ENCODE measurements at places on chromosomes 2 and 18.

DNA sequence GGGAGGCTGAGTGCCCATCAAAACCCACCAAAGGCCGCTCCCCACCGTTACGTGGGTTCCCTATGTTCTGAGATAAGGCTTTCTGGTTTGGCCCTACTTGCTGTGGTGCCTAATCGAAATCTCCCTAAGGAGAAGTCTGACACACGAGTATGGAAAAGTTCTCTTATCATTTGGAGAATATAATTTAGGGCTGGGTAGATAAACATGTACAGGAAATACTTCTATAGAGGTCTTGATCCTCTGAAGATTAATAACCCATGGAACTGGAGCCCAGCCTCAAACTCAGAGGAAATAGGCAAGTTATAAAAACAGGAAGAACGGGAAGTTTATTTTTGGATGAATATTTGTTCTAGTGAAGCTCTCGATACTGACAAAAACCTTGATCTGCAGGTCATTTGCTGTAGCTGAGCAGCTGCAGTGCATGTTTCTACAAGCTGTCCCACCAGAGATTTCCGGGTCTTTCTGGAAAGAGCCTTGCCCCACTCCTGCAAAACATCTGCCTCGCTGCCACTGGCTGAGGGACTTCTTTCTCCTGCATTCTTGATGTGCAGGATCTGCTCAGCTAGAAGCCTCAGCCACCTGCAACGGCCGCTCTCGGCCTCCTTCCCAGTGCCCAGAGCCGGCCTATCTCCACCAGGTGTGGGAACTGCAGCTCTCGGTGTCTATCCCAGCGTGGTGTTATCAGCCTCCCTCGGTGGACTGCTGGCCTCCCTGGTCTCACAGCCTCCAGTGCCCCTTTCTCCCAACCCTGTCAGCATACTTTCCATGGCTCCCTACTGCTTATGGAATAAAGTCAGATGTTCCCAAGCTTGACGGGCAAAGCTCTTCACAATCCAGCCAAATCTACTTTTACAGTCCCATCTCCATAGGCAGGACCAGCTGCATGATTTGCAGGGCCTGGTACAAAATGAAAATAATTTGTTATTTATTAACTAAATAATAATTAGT is 48.6 kb downstream of the SPRED2 start:
- peak; percentile 37 for DNase-seq

GRCh38 chr2:71822463-71822862 is 325.2 kb downstream of the CYP26B1 start:
- DNase-seq, result no peak

GRCh38 chr2:171864357-171864985 is 29.6 kb downstream of the SLC25A12 start:
- DNase-seq, result no peak

DNA sequence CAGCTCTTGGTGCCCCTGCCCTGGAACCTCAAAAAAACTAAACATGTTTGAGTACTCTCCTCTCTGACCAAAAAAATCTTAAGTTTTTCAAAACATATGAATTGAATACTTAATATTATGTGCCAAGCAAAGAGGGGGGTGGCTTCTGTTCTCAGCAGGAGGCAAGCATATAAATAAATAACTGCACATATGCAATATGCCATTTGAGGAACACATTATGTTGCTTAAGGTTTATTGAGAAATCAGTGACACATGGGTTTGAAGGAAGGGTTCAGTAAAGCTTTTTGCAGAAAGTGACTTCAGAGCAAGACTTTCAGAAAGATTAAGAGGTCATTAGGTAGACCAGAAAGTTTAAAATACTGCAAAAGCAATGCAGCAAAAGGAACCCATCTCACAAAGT is 429.2 kb downstream of the TDRD15 start:
- DNase-seq, result no peak

DNA sequence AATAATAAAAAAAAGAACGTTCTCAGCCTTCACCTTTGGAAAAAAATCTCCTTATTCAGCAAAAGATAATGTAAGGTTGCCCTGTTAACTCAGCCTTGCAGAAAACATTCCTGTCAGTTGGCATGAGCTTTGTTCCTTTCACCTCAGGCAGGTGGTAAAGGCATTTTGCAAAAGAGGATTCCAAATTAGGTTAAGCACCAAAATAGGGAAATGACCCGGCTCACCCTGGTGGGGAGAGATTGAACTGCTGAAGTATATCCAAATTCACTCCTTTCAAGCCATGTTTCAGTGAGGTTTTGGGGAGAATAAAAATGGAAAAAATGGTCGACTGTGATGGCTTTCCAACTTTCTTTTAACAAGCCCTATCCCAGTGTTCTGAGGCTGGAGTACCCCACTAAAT is 1988.8 kb upstream of the PIK3C3 start:
- DNase-seq, result no peak

- DNase-seq, result no peak
These were observed 335.4 kb downstream of the DYSF start for GRCh38 chr2:71788601-71789240.

DNA sequence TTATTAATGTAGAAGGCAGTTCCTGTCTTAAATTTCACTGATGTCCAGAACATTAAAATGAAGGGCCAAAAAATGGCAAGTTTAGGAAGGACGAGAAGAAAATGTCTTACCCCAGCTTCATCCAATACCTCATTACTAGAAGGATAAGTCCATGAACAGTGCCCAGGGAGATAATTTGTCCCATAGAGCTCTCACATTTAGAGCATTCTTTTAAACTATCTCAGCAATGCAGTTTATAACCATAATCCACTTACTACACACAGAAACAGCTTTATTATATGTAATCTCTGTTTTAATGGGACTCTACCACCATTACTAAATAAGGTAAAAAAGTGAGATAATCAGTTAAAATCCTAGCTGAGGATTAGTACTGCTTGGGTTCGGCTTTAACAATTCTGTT is 142.5 kb downstream of the PARD3B start:
- DNase-seq, result no peak

GRCh38 chr18:46622999-46623398 is 34.0 kb downstream of the LOXHD1 start:
- DNase-seq, result peak; percentile 22

GRCh38 chr2:18077704-18078103 is 199.2 kb downstream of the KCNS3 start:
- DNase-seq, result peak; percentile 38

GRCh38 chr18:23528580-23529472 is 25.5 kb downstream of the RMC1 start:
- peak; percentile 74 for DNase-seq

GRCh38 chr2:12415536-12415935 is 301.2 kb upstream of the TRIB2 start:
- no peak for DNase-seq

GRCh38 chr18:7415081-7415894 is 151.8 kb upstream of the PTPRM start:
- DNase-seq, result peak; percentile 58

- no peak for DNase-seq
These were observed 35.5 kb upstream of the SP5 start for GRCh38 chr2:170679607-170680079.

GRCh38 chr2:139142252-139142880 is 362.2 kb upstream of the NXPH2 start:
- peak; percentile 35 for DNase-seq

DNA sequence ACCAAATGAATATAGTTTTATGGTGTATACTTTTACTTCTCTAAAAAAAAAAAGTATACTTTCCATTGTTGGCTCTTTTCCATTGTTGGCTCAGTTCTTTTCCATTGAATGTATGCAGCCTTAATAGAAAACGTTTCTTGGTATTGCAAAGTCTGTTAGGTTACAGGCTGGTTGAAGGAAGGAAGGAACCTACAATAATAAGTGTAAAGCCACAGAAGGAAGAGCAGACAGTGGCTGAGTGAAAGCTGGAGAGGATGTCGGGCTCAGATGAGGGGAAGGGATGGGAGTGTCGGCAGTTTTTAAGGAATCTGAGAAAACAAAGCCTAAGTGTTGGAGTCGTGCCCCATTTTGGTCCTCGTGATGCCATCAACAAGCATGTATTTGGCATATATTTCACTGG is 6.8 kb downstream of the COPS8 start:
- DNase-seq, result no peak

GRCh38 chr2:227411990-227412350 is 24.2 kb upstream of the SCYGR1 start:
- DNase-seq, result no peak

- no peak for DNase-seq
These were observed 172.0 kb upstream of the SIX3 start for GRCh38 chr2:44769349-44770011.

GRCh38 chr2:96205888-96206287 is 2.7 kb downstream of the STARD7 start:
- peak; percentile 85 for DNase-seq

GRCh38 chr2:112615051-112615450 is 30.6 kb downstream of the CHCHD5 start:
- no peak for DNase-seq

- peak; percentile 69 for DNase-seq
These were observed 384.5 kb downstream of the MTX2 start for GRCh38 chr2:176653479-176654443.

- no peak for DNase-seq
These were observed 95.3 kb upstream of the RNF152 start for GRCh38 chr18:61988100-61988499.

- DNase-seq, result no peak
These were observed 61.2 kb upstream of the ATL2 start for GRCh38 chr2:38438133-38438882.

DNA sequence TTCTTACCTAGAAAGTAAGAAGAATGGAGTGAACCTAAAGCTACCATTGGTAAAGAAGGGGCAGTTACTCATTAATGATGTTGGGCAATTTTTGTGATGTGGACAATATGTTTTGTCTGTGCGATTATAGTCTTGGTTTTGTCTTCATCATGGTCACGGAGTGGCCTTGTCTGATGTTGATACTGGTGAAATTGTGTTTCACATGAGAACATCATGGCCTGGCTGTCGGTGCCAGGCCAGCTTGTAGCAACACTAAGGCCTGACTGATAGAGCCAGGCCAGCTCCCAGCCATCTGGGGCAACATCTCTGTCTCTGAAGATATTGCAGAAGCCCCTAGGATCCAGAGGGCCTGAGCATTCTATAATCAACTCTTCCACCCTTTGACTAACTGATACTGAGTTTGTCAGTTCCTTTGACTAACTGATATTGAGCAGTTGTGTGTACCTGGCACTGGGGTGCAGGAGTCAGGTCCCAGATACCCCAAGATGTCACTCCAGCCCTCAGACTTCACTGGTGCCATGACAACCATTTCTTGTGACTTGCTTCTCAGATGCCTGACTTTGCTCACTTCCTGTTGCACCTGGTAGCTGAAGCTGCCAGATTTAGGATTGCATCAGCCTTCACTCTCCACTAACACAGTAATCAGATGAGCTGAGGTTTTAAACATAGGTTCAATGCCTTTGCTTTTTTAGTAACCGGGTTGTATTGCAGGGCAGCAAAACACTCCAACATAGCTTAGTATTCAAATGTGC is 62.5 kb downstream of the RPIA start:
- peak; percentile 52 for DNase-seq

- DNase-seq, result no peak
These were observed 5.5 kb upstream of the RMDN2 start for GRCh38 chr2:37919631-37920032.

- DNase-seq, result peak; percentile 15
These were observed 79.3 kb upstream of the SCN7A start for GRCh38 chr2:166573391-166573790.

DNA sequence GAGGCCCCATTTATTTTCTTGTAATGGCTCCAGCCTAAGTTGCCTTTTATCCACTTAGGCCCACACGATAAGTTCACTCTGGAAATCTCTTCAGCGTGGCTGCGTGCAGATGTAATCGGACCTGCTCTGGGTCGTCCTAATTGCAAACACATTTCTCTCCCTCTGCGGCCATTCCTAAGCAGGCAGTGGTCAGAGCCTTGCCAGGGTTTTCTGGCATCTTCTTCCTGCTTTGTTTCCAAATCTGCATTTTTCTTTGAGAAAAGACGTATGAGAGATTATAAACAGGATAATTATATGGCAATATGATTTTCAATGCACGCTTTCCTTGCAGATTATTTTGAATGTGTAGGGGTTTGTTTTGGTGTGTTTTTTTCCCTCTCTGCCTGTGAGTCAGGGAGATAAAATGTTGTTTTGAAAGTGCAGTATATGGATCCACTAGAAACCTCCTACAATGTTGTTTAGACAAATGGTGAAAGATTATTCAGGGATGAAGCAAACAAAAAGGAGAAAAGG is 239.4 kb upstream of the TANK start:
- peak; percentile 85 for DNase-seq

- DNase-seq, result no peak
These were observed 84.3 kb downstream of the PXDN start for GRCh38 chr2:1659951-1660565.

DNA sequence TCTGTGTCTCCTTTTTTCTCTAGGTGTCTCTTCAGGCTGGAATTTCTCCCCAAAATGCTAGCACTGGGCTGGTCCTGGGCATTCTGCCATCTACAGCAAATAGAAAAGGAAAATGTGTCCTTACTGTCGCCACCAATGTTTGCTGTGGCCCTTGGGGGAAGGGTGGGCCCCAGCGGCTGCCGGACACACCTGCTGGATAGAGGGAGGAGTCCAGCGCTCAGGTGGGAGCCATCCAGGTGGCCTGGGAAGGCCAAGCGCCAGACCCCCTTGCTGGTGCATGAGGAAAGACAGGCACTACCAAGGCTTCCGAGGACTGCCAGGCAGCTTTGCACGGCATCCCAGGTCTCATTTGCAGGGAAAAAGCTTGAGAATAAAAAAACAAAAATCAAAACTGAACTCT is 147.7 kb upstream of the GATA6 start:
- DNase-seq, result no peak

GRCh38 chr2:120791243-120791961 is 55.7 kb downstream of the GLI2 start:
- DNase-seq, result no peak

DNA sequence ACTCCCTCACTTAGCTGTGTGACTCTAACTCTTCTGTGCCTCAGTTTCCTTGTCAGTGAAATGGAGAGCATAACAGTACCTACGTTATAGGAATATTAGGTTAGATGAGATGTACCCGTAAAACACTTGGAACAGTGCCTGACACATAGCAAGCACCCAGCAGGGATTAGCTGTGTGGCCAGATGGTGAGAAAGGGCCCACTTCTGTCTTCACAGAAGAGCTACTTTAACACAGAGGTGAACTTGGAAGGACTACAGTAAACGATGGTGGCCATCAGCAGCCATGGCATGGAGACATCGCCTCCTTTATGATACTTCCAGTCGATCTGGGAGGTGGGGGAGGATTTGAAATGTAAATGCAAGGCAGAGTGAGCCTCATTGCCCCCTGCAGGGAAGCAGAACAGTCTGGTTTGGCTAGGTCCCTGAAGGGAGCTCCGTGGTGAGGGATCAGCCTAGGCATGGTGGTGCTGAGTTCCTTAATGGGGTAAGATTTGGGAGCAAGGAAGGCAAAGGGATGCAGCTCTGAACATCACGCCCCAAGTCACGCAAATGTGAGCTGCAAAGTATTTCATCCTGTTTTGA is 101.7 kb upstream of the ALPP start:
- no peak for DNase-seq
